Activated CD8-positive, alpha-beta memory T cell treated with anti-CD3 and anti-CD28 coated beads, Interleukin-2, amount 10 ng/mL, durations not matched to agents 7 days and 5 days (primary cell): ENCODE measurements at places on chromosomes 11 and 22.

GRCh38 chr11:83471831-83472727 is 185.9 kb upstream of the CCDC90B start:
- DNase-seq = no peak
- peaks cover 4% of the 10 kb centered on the region for H3K27me3 ChIP-seq
- H3K27ac ChIP-seq = no peak overlapping the region
- no peak overlapping the region for H3K4me3 ChIP-seq

DNA sequence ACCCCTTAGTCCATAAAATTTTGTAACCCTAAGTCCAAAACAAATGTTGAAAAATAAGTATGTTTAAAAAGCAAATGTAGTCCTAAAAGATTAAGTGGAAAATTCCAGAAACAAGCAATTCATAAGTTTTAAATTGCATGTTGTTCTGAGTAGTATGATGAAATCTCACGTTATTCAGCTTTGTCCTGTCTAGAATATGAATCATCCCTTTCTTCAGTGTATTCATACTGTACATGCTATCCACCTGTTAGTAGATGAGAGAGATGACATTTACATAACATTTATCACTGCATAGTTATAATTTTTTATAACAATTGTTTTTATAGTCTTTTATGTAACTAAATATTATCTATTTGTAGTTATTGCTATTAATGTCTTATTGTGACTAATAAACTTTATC is 622.3 kb upstream of the CHORDC1 start:
- no peak overlapping the region for H3K27ac ChIP-seq
- DNase-seq = no peak
- no peaks in the 10 kb centered on the region for H3K36me3 ChIP-seq
- no peaks in the 10 kb centered on the region for H3K27me3 ChIP-seq
- no peaks in the 10 kb centered on the region for H3K4me1 ChIP-seq

- H3K27me3 ChIP-seq = peaks cover 8% of the 10 kb centered on the region
- H3K4me1 ChIP-seq = peaks cover 5% of the 10 kb centered on the region
- H3K4me3 ChIP-seq = no peak overlapping the region
- no peak overlapping the region for H3K27ac ChIP-seq
- DNase-seq = no peak
These were observed 10.8 kb upstream of the MSANTD4 start for GRCh38 chr11:106032861-106033260.

GRCh38 chr11:126790550-126791081 is 210.0 kb downstream of the KIRREL3 start:
- no peaks in the 10 kb centered on the region for H3K4me1 ChIP-seq
- H3K27me3 ChIP-seq = no peaks in the 10 kb centered on the region
- no peaks in the 10 kb centered on the region for H3K36me3 ChIP-seq
- H3K27ac ChIP-seq = no peak overlapping the region
- no peak overlapping the region for H3K4me3 ChIP-seq

GRCh38 chr22:46576556-46577367 is 39.3 kb upstream of the CELSR1 start:
- no peak for DNase-seq
- H3K27ac ChIP-seq = peak overlapping the region; percentile 27
- H3K4me3 ChIP-seq = peak overlapping the region; percentile 64
- peaks cover 34% of the 10 kb centered on the region for H3K4me1 ChIP-seq
- H3K36me3 ChIP-seq = peaks cover 4% of the 10 kb centered on the region

DNA sequence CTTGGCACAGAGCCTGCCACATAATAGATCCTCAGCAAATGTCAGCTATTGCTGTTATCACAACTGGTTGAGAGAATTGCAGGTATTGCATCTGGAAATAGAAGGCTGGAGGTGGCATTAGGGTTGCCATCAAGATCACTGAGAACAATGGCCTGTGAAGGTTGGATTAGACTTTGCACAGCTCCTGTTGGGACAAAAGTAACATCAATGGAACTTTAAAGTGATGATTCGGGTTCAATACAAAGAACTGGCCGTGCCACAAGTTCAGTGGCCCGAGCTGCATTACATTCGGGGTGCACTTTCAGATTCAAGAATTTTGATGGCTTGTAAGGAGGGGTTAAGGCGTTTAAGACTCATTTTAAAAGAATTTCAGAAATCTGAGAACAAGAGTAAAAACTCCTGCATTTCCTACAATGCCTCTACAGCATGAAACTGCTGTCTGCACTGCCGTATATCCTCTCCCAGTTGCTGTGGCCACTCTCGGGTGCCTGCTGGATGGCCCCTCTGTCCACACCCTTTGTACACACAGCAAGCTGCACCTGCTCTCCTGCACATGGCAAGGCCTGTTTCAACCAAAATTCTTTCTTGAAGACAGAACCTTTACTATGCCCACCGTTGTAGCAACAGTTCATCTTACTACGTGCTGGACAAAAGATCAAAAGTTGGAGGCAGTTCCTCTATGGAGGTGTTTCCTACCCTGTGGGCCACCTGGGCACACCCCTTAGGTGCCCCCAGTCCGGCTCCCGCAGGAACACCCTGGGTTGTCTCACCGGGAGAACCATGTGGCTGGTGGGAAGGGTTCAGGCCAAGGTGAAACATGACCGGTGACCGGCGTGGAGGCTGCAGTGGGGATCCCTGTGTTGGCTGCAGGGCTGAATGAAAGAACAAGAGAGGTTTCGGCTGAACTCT is 17.5 kb upstream of the SHANK2 start:
- H3K27me3 ChIP-seq = no peaks in the 10 kb centered on the region
- H3K4me1 ChIP-seq = no peaks in the 10 kb centered on the region
- no peak overlapping the region for H3K27ac ChIP-seq
- peak; percentile 27 for DNase-seq
- H3K36me3 ChIP-seq = no peaks in the 10 kb centered on the region
